ENCODE measurements at places on chromosomes 11 and 22.

DNA sequence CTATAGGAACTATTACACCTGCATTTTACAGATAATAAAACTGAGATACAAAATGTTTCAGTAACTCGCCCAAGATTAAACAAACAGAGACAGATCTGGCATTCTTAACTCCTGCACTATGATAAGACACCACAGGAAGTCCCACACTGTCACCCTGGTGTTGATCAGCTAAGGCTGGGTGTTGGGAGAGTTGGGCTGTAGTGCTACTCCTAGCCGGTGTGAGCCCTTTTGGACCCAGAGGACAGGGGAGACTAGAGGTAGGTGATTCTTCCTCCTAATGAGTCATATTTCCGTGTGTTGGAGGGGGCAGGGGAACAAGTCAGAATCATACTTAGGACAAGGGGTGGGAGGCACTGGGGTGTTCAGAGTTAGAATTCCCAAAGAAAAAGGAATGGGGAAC lies 353.2 kb upstream of the TENM4 start:
- no peak for DNase-seq

DNA sequence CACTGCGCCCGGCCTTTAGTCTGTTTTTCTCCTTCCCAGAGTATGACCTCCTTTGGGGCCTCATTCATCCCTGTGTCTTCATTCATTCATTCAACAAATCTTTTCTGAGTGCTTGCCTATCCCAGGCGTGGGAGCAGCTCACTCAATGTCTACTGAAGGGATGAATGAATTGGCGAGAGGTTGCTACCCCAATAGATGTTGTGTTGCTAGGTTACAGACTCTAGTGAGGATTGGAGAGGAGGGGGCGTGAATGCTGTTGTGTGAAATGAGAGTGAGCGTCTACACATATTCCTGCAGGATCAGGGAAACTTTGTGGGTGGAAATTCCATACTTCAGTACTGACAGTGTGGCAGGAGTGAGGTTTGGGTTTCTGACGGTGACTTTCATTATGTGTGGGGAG lies 55.5 kb upstream of the EP300 start:
- no peak for DNase-seq

GRCh38 chr11:116610190-116610589 lies 162.6 kb downstream of the BUD13 start:
- DNase-seq, result no peak

GRCh38 chr11:46616551-46617133 lies 385 bp downstream of the HARBI1 start:
- no peak for DNase-seq

GRCh38 chr11:82811369-82811768 lies 77.7 kb upstream of the FAM181B start:
- DNase-seq, result no peak
